HFFc6 (cell line): ENCODE measurements at places on chromosomes 2 and 18. TPM values are rescaled to one million over a fixed set of nuclear protein-coding genes. Genes with fewer than 3 reads are reported as not detected.
A peak's percentile ranks its signal among the peaks of the same experiment; 100 is the strongest.

- no peak for DNase-seq
- H3K27me3 ChIP-seq, result no peaks in the 10 kb centered on the region
- peaks cover 47% of the 10 kb centered on the region for H3K4me1 ChIP-seq
- no peak overlapping the region; the same call in 1 of the 2 replicates for H3K4me3 ChIP-seq
These were observed 179.5 kb downstream of the PHLPP1 start for GRCh38 chr18:62894681-62895390.

- H3K4me3 ChIP-seq, result no peak overlapping the region
- no peaks in the 10 kb centered on the region for H3K4me1 ChIP-seq
- H3K27me3 ChIP-seq, result no peaks in the 10 kb centered on the region; the same call in 1 of the 2 replicates
- DNase-seq, result no peak
- H3K36me3 ChIP-seq, result no peaks in the 10 kb centered on the region
- H3K27ac ChIP-seq, result no peak overlapping the region
These were observed 119.0 kb downstream of the KIAA1328 start for GRCh38 chr18:36947820-36948348.

- H3K27ac ChIP-seq, result no peak overlapping the region
- H3K4me1 ChIP-seq, result peaks cover 7% of the 10 kb centered on the region; the same call in 1 of the 2 replicates
- peaks cover under 1% of the 10 kb centered on the region for H3K36me3 ChIP-seq
- H3K4me3 ChIP-seq, result no peak overlapping the region
- DNase-seq, result no peak
These were observed 201.1 kb downstream of the MGAT5 start for GRCh38 chr2:134454931-134455330.

GRCh38 chr18:54100920-54101470 lies 123.5 kb downstream of the MBD2 start:
- H3K36me3 ChIP-seq, result no peaks in the 10 kb centered on the region
- no peaks in the 10 kb centered on the region for H3K4me1 ChIP-seq
- H3K27me3 ChIP-seq, result peaks cover 3% of the 10 kb centered on the region
- H3K27ac ChIP-seq, result no peak overlapping the region
- no peak overlapping the region for H3K4me3 ChIP-seq
- DNase-seq, result no peak

GRCh38 chr2:149679286-149679685 lies 91.7 kb upstream of the MMADHC start:
- no peaks in the 10 kb centered on the region for H3K36me3 ChIP-seq
- H3K4me3 ChIP-seq, result no peak overlapping the region
- H3K4me1 ChIP-seq, result peaks cover 8% of the 10 kb centered on the region; the same call in 1 of the 2 replicates
- no peaks in the 10 kb centered on the region for H3K27me3 ChIP-seq
- DNase-seq, result peak; percentile 79

- no peak for DNase-seq
- no peaks in the 10 kb centered on the region for H3K36me3 ChIP-seq
- peaks cover 35% of the 10 kb centered on the region for H3K27me3 ChIP-seq
- no peak overlapping the region for H3K4me3 ChIP-seq
- H3K27ac ChIP-seq, result no peak overlapping the region
These were observed 3.4 kb upstream of the CXCR4 start for GRCh38 chr2:136121204-136121910.

Gene LINC00305
- not detected in 3 replicates for total RNA-seq

Gene GCG
- total RNA-seq, result not detected in 3 replicates

Gene IL1A
- not detected in 2 replicates for total RNA-seq
